ENCODE measurements at places on chromosomes 6 and 20. TPM values are rescaled to one million over a fixed set of nuclear protein-coding genes. Genes with fewer than 3 reads are reported as not detected.

The MYBL2 gene
- total RNA-seq = 9.4 TPM

The MYCT1 gene
- total RNA-seq = 2.7 TPM

The RAET1L gene
- not detected for total RNA-seq

The MDN1 gene
- total RNA-seq = 7.8 TPM

The MTHFD1L gene
- total RNA-seq = 77.4 TPM

The SIM1 gene
- not detected for total RNA-seq

The HLA-DQB2 gene
- total RNA-seq = not detected

The IP6K3 gene
- not detected for total RNA-seq

The ZMYND8 gene
- 19.5 TPM for total RNA-seq

The MLIP gene
- total RNA-seq = 0.54 TPM

The CDSN gene
- total RNA-seq = not detected

The PRDM13 gene
- total RNA-seq = not detected

Measured in cardiac atrium fibroblast (primary cell).